AML-193 (cell line): ENCODE measurements at places on chromosomes 5 and 9.

DNA sequence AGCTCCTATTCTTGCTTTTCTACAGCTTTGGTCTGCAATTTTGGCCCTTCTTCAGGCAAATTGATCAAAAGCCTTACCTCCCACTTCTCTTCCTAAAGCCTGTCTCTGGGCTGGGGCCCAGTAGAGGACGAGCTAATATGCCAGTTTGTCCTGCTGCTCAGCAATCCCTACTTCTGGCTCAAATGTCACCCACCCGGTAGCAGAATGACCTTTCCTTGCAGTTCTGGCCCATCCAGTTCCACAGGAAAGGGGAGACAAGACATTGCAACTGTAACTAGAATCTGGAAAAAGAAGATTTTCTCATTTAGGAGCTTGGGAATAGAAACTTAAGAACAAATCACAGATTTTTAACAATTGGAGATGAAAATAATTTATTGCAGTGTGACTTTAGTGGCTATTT is 261.5 kb downstream of the RAB3C start:
- no peak for DNase-seq

- no peak for DNase-seq
Measured at GRCh38 chr5:41921166-41921565, 3.9 kb upstream of the FBXO4 start.

DNA sequence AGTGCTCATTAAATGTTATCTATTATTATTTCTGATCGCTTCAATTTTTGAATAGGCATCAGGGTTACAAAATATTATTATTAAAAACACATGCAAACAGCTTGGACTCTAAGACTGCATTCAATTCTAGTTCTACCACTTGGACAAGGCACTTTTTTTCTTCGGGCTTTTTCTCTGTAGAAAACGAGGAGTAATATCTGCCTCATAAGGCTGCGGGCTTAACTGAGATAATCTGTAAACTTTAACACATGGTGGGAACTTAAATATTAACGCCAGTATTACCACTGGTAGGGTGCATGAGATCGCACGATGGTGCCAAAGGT is 511 bp upstream of the SPDL1 start:
- DNase-seq: no peak

- DNase-seq: no peak
Measured at GRCh38 chr5:1272201-1272600, 22.7 kb downstream of the TERT start.

DNA sequence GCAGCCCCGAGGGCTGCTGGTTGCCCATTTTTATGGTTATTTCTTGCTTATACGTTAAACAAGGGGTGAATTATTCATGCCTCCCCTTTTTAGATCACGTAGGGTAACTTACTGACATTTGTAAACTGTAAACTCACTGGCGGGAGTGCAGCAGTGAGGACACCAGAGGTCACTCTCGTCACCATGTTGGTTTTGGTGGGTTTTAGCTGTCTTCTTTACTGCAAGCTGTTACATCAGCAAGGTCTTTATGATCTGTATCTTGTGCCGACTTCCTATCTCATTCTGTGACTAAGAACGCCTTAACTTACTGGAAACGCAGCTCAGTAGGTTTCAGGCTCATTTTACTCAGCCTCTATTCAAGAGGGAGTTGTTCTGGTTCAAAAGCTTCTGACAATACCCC is 155.0 kb upstream of the PRDM9 start:
- DNase-seq: no peak
